GM04504 (cell line): ENCODE measurements at places on chromosomes 13 and 19.
A peak's percentile ranks its signal among the peaks of the same experiment; 100 is the strongest.

DNA sequence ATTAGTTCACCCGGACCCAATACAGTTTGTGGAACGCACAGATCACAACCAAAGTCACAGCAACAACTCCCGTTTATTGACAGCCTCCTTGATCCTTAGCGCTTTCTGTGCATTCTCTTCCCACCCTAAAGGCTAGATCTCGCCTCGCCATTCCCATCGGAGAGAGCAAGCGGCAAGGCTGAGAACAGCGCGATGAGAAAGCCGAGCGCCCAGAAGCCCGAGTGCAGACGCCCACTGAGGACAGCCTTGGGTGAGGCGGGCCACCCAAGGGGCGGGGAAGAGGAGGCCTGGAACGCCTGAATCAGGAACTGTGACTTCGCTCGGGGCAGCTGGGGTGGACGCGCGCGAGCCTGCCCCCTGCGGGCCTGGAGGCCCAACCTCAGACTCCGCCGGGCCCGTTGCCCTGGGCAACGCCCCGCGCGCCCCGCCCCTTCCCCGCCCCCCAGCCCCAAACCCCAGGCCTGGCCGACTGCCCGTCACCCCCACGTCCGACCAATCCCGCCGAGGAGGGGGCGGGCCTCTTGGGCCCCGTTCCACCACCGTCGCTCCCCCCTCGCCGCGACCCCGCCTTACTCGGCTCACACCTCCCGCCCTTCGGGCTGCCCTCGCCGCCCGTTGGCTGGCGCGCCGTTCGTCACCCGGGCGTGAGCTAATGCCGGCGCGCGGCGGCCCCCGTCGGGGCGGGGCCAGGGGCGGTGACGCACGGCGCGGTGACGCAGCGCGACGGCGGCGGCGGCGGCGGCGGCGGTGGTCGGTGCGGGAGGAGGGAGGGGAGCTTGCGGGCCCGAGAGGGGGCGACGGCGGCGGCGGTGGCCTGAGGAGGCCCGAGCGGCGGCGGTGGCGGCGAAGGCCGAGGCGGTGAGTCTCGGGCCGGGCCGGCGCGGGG lies at the start of gene SAMD4B:
Gene SAMD4B (plus strand): TSS at position 703 of the 886 bp plus-strand sequence. CDS start 14,473 bp downstream, outside the sequence.
- DNase-seq: peak; percentile 94

DNA sequence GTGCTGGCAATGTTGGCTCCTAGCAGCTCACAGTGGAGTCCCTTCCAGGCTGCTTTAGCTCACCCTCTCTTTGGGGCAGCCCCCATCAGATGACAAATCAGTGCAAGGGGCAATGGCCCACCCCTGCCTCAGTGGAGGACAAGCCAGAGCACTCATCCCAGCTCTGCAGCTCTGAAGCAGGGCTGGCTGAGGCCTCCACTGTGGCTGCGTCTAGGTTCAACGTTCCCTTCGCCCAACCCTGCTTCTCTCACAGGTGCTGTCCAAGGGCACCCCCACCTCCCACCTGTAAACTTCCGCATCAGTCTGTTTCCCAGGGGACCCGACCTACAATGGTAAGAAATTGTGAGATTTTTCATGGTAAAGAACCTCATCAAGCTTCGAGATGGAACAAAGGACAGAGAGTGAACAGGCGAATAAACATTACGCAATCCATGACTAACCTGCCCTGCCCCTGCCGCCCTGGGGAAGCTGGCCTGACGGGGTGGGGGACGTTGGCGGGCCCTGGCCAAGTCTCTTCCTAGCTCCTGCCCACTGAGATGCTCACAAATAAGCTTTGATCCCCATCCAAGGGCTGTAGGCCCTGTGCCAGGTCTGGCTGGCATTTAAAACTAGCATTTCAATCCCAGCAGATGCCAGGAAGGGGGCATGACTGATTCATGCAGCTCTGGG lies 40.5 kb downstream of the DZIP1 start:
- no peak for DNase-seq

DNA sequence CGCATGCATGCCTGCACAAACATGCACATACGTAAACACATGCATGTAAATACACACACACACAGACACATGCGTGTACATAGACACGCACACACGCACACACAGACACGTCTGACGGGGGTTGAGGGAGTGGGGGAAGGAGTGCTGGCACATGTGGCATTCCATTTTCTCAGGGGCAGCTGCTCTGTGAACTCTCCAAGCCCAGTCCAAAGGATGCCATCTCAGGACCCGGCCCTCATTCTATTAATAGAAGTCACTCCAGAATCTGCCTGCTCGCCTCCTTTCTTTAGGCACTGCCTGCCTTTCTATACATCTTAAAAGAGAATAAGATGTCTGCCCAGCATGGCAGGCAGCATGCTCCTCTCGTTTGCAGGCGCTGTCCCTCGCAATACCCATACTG lies 5.3 kb downstream of the ARHGEF7 start:
- no peak for DNase-seq

DNA sequence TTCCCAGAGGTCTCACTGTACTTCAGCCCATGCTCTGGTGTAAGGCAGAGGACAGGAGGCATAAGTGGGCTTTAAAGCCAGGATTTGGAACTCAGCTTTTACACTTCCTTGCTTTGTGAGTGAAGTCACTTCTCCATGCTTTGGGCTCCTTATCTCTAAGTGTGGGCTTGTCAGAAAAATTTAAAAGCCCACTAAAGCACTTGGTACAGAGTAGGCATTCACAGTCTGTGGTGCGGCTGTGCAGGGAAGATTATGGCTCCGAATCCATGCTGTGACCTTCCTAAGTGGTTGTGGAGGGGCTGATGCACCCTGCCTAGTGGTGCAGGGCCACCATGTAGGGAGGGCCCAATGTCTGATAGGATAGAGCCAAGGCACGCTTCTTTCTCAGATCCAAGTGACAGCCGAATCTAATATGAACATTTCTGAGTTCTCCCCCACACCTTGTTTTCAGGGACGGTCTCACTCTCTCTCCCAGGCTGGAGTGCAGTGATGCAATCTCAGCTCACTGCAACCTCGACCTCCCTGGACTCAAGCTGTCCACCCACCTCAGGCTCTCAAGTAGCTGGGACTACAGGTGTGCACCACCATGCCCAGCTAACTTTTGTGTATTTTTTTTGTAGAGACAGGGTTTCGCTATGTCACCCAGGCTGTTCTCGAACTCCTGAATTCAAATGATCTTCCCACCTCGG lies 6.9 kb downstream of the TIMM29 start:
- DNase-seq: no peak

DNA sequence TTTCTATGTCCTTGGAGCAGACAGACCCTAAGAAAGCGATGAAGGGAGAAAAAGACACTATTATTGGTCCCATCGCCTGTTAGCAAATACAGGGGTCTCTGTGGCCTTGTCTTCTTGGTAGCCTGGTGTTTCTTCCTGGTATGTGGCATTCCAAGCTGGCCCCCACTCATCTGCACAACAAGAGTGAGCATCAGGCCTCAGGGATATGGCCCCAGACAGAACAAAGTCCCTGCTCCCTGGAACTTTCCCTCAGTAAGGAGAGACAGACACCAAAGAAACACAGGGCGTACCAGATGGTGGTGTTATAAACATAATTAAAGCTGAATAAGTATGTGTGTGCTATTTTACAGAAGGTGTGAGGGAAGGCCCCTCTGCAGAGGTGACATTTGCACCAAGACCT lies 48.2 kb upstream of the KPNA3 start:
- no peak for DNase-seq
